ENCODE measurements at places on chromosomes 4 and X. TPM values are rescaled to one million over a fixed set of nuclear protein-coding genes. Genes with fewer than 3 reads are reported as not detected.

DNA sequence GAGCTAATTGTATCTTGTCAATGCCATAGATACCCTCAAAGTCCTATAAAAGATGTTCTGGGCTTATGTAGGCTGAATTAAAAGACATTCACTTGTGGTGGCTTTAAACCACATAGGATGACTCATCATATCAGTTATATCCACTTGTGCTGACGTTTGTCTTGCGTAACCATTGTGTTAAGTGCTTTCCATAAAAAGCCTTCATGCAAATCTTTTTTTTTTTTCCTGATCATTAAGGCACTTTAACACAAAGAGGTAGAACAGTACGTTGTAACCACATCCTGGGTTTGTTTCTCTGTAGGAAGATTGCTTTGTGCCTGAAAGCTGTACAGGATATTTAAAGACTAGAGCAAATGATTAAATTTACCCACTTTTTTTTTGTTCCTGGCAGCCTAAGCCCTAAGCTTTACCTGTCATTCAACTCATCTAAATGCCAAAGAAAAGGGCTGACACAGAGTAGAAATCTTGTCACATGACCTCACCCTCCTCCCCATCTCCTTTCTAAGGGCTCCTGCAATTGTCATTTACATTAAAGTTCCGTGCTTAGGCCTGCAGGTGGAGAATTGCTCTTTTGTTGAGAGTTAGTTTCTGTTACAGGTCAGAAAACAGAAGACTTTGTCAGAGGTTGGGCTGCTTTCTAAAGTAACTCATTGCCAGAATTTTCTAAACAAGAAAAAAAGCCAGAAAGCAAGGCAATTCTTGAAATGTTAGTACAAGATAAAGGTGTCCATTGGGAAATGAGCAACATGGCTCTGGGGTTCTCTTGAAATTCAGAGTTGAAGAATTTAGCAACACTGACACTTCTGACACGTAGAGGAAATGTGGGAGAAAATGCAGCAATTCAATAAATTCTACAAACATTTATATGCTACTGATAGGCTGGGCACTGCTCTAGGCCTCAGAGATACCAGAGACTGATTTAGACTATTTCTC is 555.6 kb downstream of the PPARGC1A start:
- no peak for DNase-seq

GRCh38 chrX:51889851-51890250 is 3.6 kb upstream of the MAGED1 start:
- DNase-seq: no peak

ZDHHC9 gene
- total RNA-seq: 34.5 TPM

TRIML1 gene
- total RNA-seq: not detected

GRCh38 chr4:39237179-39237578 is 54.9 kb downstream of the WDR19 start:
- no peak for DNase-seq

FRG1 gene
- 25.2 TPM for total RNA-seq

- no peak for DNase-seq
Observed at GRCh38 chrX:39487166-39487968, 610.4 kb downstream of the BCOR start.

DNA sequence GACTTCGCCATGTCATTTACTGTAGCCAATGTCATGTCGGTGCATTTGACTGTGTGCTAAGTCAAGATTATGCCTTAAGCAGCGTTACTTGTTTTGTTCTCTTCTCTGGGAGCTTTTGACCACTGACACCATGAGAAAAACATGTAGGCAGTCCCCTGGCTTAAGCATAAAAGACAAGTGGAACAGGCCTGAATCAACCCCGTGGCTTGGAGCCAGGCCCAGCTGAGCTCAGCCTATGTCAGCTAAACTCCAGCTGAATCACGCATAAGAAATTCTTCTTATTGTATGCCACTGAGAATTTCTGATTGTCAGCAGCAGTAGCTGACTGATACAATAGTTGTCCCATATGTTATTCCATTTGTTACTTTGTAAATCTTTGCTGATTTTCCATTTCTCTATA is 261.9 kb downstream of the CBLL2 start:
- DNase-seq: no peak

GRIA3 gene
- 0.50 TPM for total RNA-seq

GRCh38 chrX:574251-574650 is 56.3 kb upstream of the SHOX start:
- no peak for DNase-seq

HOPX gene
- total RNA-seq: 0.76 TPM

DNA sequence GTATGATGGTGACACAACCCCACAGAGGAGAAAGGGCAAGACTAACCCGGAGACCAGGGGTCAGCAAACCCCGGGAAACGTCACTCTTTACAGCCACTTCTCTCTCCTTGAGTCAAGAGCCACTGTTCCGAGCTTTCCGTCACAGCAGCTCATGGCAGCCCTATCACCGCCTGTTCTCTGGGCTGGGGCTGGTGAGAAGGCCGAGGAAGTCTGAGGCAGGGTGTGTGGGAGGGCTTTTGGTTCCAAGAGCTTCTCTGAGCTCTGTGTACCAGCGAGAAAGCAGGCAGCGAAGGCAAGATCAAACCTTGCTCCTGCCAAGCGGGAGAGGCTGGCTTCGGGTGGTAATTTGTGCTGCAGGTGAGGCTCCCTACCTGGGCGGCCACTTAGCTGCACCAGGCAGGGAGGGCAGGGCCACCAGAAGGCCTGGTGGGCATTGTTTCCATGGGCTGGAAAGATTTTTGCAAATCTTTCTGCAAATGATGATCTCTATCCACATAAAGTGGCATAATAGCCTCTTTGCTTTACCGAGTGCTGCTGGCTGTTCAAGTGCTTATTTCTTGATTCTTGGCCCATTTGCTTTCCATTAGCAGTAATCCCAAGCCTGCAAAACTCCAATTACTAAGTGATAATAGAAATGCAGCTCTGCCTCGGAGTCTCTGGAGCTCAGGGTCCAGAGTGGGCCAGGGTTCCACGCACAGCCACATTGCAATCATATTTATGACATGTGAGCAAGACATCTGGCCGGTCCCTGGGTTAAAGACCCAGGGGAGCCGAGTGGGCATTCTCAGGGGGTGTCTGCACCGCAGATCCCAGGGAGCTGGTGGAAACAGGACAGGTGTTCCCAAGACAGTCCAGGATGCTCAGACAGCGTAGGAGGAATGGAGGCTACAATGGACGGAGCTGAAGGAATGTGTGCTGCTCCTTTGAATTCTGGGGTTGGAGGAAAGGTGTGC is 41.5 kb downstream of the DCTD start:
- DNase-seq: no peak

- DNase-seq: no peak
Observed at GRCh38 chrX:134476284-134476683, 16.3 kb downstream of the HPRT1 start.

GRCh38 chrX:20906571-20906970 is 467.6 kb upstream of the CNKSR2 start:
- no peak for DNase-seq

DNA sequence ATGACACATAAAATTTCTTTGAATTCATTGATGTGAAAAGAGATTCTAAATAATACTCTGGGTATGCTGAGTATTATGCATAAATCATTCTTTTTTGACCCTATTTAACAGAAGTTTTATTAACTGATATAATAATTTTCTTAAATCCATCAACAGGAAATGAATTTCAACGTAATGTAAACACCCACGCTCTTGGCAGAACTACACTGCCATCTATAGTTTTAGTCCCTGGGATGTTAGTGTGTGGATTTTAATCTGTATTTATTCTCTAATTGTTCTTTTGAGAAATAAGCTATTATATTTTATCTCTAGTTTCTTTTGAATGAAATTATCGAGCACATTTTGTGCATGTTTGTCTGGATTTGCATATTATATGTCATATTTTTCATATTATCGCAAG is 666.8 kb upstream of the NDST4 start:
- no peak for DNase-seq

- DNase-seq: no peak
Observed at GRCh38 chr4:58275856-58276255, 1165.7 kb upstream of the IGFBP7 start.

GRCh38 chr4:55397520-55398321 is 2.0 kb downstream of the TMEM165 start:
- no peak for DNase-seq

PTPN13 gene
- total RNA-seq: 4.3 TPM

CD40LG gene
- 0.24 TPM for total RNA-seq

CT45A2 gene
- total RNA-seq: not detected

GRCh38 chr4:168784786-168785461 is 225.1 kb downstream of the CBR4 start:
- no peak for DNase-seq

- no peak for DNase-seq
Observed at GRCh38 chr4:1227816-1228215, 21.1 kb downstream of the CTBP1 start.

CTAG2 gene
- total RNA-seq: not detected

SUPT20HL1 gene
- total RNA-seq: not detected

- DNase-seq: peak; percentile 92
Observed at GRCh38 chr4:25865586-25865985, 2.8 kb upstream of the SEL1L3 start.

DNA sequence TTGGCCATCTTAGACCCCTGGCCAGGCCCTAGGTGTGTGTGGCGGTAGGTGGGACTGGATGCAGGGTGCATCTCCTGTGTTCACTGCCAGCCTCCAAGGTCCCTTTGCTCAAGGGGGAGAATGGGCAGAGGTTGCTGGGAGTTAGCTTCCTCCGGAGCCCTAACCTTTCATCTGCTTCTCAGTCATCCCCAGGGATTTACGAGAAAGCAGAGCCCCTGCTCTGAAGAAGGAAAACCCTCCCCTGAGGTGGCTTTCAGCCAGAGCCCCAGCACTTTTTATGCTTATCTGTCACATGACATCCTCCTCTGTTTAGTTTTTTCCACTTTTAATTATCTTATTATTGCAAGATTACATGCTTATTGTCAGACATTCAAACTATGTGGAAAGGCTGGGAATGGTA is 44.9 kb upstream of the DDX3X start:
- DNase-seq: no peak

DNA sequence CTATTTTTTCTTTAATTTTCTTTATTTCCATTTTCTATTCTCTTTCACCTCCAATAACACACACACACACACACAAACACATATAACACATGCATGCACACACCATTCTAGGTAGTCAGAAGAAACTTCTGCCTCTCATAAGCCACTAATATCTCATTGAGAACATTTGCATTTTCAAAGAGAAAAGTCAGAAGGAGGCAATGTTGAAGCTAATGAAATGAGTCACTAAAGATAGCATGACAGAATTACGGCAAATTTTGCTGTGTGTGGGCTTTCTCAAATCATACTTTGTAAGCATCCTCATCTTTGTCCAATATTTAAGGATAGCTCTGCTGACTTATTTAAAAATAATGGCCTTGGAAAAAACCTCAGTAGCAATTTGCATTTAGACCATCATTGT is 291.3 kb downstream of the GUCY2F start:
- no peak for DNase-seq
